Breast epithelium (tissue), 4 donors: ENCODE measurements at places on chromosomes 2 and 18.

DNA sequence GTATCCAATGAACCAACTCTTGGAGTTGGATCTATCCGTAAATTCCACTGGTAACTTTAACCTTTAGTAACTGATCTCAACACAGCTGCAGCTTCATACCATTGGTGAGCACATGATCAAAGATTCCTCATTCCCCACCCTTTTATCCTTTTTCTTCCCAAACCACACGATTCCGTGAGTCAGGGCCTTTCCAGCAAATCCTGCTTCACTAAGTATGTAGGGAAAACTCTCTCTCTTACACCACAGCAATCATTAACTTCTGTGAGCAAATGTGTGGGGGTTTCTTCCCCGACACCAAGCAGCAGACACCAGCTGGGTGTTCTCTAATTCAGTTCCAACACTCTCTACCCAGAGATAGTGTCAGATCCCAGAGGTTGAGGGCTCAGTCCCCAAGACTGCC, 23.5 kb downstream of the ELP2 start:
- no peaks in the 10 kb centered on the region for H3K27me3 ChIP-seq
- H3K4me1 ChIP-seq: no peaks in the 10 kb centered on the region
- H3K4me3 ChIP-seq: no peak overlapping the region
- H3K27ac ChIP-seq: no peak overlapping the region
- DNase-seq: no peak

DNA sequence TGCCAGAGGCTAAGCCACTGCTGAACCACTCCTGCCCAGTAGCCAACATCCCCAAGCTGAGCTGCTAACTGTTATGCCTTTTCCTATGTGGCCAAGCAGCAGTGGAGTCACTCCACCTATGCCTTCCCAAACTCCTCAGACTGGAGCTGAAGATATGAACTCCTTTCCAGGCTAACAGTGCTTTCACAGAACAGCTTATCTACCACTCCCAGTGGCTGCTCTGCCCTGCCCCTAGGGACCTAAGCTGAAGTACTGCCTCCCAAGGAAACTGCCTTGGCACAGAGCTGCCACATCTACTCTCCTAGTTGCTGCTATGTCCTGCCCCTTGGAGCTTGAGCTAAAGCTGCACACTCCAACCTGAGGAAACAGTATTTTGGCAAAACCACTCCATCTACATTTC, 275.9 kb downstream of the RBM43 start:
- H3K4me3 ChIP-seq: no peak overlapping the region
- H3K27ac ChIP-seq: no peak overlapping the region
- H3K4me1 ChIP-seq: no peaks in the 10 kb centered on the region
- DNase-seq: no peak

DNA sequence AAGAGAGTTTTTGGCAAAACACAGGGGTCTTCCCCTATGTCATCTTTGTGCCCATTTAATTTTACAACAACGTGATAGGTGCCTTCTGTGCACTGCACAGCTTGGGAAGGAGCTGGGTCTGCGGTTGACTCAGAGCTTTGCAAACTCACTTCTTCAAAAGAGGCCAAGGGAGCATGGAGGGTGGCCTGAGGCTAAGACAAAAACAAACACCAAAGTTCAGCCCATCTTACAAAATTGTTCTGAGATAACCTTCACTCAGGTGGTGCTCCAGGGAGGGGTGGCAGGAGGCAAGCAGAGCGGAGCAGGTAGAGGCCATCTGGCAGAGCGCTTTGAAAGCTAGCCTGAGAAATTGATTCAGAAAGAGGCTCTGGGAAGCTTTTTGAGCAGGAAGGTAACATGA, 9.8 kb downstream of the SOWAHC start:
- no peaks in the 10 kb centered on the region for H3K4me1 ChIP-seq
- DNase-seq: no peak
- no peaks in the 10 kb centered on the region for H3K27me3 ChIP-seq

DNA sequence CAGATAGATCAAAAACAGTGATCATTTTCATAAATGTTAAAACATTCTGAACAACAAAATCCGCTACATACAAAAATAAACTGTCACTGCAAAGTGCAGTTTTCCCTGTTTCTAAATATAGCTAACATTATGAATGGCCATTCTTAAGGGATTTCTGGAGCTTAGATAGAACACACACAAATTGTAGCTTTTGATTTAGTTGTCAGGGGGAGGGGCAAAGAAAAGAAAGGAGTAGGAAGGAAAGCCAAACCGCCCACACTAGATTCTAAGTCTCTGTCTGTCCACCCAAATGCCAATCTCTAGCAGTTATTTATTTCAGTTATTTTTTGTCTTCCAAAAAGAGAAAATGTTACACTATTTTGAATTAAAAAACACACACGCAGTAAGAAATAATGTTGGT, 182.4 kb downstream of the CDH2 start:
- no peaks in the 10 kb centered on the region for H3K4me1 ChIP-seq
- no peak overlapping the region for H3K4me3 ChIP-seq

DNA sequence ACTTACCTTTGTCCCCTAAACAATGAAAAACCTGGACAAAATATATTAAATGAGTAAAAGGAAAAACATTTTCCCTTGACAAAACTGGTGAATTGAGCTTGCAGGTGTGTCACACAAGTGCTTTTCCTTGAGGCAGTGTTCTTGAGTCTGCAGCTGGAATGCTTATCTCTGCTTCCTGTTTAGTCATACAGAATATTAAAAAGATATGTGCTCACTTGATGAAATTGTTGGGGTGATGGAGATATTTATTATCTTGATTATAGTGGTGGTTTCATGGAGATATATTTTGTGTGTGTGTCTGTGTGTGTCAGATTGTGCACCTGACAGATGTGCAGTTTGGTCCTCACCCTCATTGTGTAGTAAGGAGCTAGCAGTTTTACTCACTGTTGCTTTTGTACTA, 3.3 kb downstream of the TAF1B start:
- H3K27me3 ChIP-seq: no peaks in the 10 kb centered on the region
- no peaks in the 10 kb centered on the region for H3K36me3 ChIP-seq
- no peak overlapping the region for H3K27ac ChIP-seq
- no peak for DNase-seq
- H3K4me3 ChIP-seq: no peak overlapping the region
